Activated CD4-positive, alpha-beta T cell treated with anti-CD3 and anti-CD28 coated beads for 36 hours (primary cell): ENCODE measurements at places on chromosomes 6 and 20. TPM values are rescaled to one million over a fixed set of nuclear protein-coding genes. Genes with fewer than 3 reads are reported as not detected.

PRRT1 gene
- total RNA-seq = 0.43 TPM

CARMIL1 gene
- 4.9 TPM for total RNA-seq

TXLNB gene
- total RNA-seq = 0.26 TPM

OPRL1 gene
- total RNA-seq = 0.42 TPM

PAX1 gene
- total RNA-seq = not detected

KIF25 gene
- total RNA-seq = not detected

HCK gene
- total RNA-seq = not detected

COX4I2 gene
- not detected for total RNA-seq

GRCh38 chr6:2412731-2413130 lies 167.3 kb upstream of the GMDS start:
- H3K4me3 ChIP-seq = no peak overlapping the region
- H3K36me3 ChIP-seq = no peaks in the 10 kb centered on the region
- H3K27ac ChIP-seq = no peak overlapping the region
- no peak for DNase-seq

DNA sequence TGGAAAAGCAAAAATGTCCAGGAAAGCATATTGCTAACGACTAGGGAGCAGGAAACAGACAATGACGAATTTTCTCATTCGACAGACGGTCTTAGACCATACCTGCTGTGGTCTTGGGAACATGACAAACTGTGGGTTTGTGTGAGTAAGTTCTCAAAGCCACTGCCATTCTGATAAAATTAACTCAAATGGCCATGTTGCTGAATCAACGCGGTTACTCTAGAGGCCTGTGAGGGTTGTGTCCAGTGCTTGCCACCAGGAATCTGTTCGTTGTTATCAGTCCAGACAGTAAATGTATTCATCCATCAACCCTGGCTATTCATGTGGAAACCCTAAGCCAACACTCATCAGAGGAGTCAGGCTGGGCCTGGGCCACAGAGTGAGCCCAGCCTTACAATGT lies 124.3 kb downstream of the MYLK4 start:
- H3K27me3 ChIP-seq = peaks cover 5% of the 10 kb centered on the region
- no peaks in the 10 kb centered on the region for H3K36me3 ChIP-seq
- no peaks in the 10 kb centered on the region for H3K4me1 ChIP-seq
- H3K27ac ChIP-seq = no peak overlapping the region
- DNase-seq = no peak

- no peak overlapping the region for H3K27ac ChIP-seq
- DNase-seq = no peak
- peaks cover 32% of the 10 kb centered on the region for H3K36me3 ChIP-seq
- no peaks in the 10 kb centered on the region for H3K4me1 ChIP-seq
Observed at GRCh38 chr6:84167457-84167856, 60.0 kb downstream of the CEP162 start.
